ENCODE measurements at places on chromosomes 11 and 22.

- DNase-seq = no peak
Measured at GRCh38 chr11:47932544-47932943, 47.8 kb upstream of the PTPRJ start.

DNA sequence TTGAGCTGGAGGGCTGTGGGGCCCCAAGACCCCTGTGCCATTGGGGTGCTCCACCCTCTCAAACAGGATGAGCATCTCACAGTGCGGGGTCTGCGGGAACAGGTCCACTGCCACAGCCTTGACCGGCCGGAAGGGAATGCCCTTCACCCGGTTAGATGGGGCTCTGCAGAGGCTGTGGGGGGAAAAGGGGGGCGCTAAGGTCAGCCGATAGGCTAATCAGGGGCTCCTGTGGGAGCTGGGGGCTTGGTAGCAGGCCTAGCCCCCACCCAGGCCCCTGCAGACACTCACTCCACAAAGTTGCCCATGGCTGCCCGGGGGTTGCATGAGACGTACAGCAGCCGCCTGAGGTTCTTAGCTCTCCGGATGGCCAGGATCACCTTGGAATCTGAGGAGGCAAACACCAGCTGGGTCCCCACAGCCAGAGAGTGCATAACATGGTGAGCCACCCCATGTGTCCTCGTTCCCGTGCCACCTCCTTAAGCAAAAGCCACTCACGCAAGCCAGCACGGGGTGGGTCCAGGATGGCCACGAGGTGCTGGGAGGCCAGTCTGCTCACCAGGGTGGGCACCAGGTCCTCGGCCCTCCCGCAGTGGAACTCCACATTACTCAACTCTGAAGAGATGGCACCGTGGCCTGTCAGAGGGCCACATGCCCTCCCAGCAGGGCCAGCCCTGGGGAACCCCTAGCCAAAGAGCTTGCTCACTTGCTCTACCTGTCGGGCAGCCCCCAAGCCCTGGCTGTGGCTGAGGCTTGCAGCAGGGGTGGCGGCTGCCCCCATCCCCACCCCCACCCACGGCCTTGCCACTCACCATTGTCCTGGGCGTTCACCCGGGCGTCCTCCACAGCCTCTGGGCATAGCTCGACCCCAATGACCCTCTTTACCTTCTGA, 3.0 kb upstream of the RANBP1 start:
- no peak for DNase-seq

DNA sequence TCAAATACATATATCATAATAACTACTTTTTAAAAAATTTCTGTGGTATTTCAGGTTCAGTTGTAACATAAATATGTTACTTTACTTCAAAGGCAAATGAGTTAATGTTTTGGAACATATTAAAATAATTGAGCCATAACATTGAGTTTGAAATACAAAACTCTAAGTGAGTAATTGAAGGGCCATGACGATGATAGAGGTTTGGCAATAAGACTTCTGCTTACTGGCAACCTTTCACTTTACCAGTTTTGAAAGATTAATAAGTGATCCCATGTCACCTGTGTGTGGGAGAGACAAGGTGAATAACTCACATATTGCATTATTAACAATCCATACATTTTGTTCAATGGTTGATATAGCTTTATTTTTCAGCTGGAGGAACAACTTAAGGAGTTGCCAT, 144.4 kb downstream of the GRIA4 start:
- DNase-seq = no peak

DNA sequence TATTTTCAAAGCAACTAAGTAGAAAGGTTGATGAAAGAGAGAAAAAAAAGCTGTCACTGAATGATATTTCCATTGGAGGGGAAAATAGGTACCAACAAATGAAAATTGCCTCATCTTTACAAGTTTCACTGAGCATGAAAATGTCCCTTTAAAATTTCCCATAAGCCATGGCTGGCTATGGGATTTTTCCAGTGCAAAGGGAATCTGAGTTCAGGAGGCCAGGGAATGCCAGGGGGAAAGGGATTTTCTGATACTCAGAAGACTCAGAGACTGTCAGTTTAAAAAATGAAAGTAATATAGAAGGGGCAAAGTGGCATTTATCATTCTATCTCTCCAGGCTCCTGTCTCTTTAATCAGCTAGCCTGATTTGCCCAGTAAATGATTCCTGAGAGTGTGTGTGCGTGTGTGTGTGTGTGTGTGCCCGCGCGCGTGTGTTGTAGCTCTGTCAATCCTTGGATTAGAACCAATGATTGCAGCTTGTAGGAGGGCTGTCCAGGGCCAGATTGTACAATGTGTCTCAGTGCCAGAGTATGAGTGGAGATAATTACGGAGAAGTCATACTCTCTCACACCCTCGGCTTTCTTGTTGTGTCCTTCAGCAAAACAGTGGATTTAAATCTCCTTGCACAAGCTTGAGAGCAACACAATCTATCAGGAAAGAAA, at the start of gene NTM:
Gene NTM (plus strand): TSS at position 526 of the 662 bp plus-strand sequence.
- no peak for DNase-seq

DNA sequence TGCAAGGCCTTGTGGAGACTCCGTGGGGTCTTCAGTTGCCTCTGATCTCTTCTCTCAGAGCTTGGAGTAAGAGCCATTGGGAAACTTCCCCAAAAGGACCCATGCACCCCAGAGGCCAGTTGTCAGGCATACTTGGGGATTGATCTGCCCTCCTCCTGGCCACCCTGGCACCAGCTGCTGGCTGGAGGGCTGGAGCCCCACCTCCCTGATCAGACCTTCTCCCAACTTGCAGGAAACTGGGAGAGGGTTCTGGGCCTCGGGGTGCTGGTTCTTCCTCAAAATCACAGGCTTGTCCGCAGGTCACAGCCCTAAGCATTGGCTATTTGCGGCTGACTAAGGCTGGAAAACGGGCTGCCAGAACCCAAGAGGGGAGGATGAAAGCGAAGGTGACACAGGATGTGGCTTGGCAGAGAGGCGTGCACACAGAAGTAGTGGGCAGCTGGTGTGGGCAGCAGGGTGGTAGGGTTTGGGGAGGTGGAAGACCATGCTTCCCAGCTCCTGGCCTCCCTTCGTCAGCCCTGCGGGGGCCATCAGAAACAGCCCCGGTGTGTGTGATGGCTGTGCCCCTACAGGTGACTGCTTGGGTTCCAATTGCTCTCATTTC, 1.3 kb upstream of the DGKZ start:
- no peak for DNase-seq

DNA sequence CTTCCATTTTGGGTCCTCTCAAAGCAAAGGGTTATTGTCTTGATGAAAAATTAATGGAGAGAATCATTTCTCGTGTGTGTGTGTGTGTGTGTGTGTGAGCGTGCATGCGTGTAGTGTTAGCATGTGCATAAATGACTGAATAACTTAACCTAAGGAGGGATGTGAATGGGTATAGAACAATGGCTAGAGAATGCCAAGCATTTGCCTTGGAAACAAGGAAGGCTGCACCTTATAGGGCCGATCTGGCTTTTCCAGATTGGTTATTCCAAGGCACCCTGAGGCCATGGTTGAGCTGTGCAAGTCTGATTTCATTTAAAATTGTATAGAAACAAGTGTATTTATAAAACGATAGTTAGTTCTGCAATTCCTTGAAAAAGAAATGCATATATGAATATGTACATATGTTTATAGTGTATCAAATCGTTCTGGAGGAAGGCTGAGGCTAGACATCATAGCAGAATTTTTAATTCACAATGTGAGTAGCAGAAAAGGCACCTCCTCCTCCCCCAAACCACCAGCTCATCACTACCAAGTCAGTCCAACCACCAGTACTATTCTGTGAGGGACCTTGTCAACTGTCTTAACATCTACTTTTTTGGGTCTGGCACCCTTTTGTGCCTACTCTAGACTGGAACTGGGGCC, 322.7 kb upstream of the ISX start:
- DNase-seq = no peak

DNA sequence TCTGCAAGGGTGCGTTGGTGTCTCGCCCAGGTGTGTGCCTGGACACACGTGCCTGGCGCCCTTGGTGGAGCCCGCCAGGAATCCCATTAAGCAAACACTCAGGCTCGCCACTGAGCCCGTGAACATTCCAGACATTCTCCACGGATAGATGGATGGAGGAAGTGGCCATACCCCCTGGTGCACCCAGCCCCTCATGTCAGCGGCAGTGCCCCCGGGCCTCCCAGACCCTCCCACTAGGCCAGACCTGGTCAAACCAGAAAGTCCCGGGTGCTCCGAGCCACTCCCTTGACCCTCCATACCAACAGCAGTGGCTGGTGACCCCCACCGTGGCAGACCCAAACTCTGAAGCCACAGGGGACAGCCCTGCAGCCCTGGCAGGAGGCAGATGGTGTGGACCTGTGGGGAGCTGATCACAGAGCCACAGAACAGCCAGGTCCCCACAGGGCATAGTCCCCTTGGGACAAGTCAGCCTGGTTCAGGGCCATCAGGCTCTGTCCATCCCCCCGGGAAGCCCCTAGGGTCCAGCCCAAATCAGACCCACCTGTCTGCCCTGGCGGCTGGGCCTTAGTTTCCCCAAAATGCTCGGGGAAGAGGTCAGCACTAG, 1.9 kb downstream of the EPS8L2 start:
- no peak for DNase-seq

DNA sequence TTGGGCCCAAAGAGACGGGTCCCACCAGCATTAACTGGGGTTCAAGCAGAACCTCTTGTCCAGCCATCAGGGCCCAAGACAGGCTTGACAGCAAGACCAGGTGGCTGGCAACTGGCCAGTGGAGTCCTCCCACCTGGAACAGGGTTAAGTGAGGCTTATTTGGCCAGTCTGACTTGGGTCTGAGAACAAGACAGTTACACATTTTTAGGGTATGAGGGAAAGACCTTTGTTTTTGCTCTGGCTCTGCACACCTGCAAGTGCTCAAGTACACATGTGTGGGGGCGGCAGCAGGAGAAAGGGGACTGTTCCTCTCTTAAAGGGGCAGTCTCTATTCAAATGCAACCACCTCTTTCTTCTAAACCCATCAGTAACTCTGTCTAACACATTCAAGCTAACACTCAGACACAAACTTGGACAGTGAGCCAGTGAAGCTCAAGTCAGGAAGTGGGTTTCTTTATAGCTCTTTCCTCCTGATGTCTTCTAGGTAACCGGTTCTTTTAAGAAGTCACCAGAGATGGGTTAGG, 116.2 kb downstream of the ETS1 start:
- no peak for DNase-seq

DNA sequence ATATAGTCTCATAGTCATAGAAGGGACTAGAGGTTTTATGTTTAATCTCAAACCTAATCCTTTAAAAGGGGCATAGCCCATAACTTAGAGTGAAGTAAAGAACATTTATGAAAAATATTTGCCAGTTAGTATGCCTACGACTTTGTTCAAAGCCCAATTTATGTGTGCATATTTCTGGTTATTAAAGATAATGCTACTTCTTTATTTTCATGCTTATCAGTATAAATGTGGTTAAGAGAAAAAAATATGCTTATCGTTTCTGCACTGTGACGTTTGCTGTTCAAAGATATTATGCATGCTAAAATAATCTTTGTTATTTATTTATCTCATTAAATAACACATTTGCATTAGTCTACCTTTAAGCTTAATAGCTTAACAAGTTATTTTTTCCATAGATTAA, 343.9 kb downstream of the DYNC2H1 start:
- DNase-seq = peak; percentile 78

DNA sequence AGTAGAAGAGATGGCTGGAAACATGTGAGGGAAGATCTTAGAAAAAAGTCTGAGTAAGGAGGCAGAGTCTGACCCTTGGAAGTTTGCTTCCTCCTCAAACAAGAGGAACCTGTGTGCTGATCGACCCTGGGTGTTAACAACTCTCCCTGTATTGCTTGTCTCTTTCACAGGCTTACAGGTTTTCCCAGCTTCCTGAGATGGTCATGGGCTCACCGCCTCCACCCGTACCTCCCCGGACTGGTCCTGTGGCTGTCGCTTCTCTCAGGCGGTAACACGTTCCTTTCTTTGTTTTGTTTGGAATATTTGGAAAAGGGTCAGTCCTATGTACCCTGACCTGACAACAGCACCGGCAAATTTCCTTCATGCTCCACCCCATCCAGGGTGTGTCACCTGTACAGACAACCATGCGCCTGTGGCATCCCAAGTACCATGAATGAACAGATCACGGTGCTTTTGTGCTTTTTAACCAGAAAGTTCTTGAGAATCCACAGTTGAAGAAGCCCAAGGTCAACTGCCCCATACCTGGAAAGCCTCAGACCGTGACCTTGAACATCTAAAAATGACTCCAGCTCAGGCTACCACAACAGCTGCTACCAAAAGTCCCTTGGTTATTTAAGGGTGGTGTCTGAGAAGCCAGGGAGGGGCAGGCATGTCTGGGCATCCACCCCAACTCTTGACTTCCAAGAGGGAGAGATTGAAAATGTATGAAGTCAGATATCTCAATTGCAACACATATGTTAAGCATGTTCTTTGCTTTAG, 44.6 kb downstream of the C11orf91 start:
- DNase-seq = no peak

DNA sequence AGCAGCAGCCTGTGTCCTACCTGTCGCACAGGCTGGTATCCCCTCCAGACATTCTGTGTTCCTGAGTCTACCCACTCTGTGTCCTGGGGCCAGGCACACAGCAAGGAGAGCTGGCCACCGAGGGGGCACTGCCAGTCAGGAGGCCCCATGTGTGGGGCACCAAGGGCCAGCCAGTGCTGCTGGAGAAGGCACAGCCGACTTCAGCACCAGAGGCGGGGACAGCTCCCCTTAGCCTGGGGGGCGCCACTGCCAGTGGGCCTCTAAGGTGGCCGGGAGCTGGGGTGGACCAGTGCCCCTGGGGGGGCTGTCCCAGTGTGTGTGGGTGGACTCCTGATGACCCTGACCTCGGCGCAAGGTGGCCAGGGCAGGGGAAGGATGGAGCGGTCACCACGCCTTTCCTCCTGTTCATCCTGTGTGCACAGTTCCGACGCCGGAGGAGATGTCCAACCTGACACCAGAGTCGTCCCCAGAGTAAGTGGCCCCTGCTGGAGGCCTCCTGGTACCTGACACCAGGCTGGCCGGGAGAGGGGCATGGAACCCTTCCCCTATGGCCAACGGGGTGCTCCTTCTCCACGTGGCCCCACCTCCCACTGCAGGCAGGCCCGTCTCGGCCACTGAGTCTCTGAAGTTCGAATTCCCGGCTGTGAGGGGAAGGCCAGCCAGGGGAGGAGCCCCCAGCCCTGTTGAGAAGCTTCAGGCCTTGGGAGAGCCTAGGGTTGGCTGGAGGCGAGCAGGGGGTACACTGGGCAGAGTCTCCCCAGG, 35.4 kb downstream of the MOB2 start:
- no peak for DNase-seq

GRCh38 chr22:44383652-44384562, 71.2 kb upstream of the SHISAL1 start:
- no peak for DNase-seq

GRCh38 chr22:20522134-20523004, 15.0 kb downstream of the MED15 start:
- no peak for DNase-seq

DNA sequence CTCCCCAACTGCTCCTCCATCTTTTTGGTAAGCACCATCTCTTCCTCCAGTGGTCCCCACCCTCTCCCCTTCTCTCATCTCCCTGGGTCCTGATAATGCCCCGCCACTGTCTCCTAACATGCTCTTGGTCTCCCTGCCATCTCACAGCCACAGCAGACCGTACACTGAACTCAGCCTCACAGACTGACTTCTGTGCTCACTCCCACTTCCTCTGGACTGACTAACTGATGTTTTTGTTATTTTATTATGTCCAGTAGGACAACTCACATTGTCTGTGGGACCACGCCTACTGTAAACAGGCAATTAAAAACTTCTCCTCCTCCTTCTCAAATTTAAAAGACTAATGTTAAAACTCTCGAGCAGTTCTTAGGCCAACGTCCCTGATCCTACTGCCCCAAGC, 2.6 kb upstream of the GNAZ start:
- no peak for DNase-seq

GRCh38 chr22:41862160-41862529, 29.2 kb downstream of the SREBF2 start:
- DNase-seq = no peak

GRCh38 chr22:31491218-31491962, 1.7 kb upstream of the EIF4ENIF1 start:
- DNase-seq = no peak
